ENCODE measurements at places on chromosomes 3 and 15.
A peak's percentile ranks its signal among the peaks of the same experiment; 100 is the strongest.

- DNase-seq = peak; percentile 72
Measured at GRCh38 chr15:48657950-48658591, 12.6 kb upstream of the FBN1 start.

DNA sequence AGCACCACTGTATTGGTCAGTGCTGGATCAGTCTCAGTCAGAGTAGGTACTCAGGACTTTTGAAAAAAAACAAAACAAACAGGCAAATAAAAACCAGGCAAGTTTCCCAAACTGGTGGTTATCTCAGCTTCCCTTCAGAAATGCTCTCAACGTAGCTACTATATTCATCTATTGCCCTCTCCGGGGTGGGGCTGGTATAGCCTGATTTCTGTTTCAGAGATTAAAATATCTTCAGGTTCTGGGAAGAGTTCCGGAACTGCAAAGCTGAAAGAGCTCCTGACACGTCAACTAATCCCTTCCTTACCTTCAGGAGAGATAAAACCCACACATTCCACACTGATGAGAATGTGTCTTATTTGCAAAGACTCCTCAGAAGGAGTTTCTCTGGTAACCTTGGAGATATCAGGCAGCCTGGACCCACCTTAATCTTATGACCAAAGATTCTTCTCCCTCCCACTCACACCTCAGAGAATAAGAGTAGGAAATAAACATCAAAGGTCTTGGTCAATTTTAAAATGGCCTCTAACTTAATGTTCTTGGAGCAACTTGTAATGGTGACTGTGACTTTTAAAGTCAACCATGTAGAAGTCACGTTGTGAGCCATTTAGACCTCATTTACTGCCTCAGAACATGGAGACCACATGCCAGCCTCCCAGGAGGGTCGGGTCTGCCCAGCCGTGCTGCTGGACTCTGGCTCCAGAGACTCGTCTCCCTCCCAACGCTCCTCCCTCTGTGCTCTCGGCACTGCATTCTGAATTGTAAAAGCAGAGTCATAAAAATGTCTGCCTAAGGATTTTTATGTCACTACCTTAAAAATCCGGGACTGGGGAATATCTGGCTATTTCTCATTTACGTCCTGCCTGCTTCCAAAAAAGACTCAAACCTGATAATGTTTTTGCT, 53.8 kb downstream of the CDCP1 start:
- DNase-seq = peak; percentile 51

DNA sequence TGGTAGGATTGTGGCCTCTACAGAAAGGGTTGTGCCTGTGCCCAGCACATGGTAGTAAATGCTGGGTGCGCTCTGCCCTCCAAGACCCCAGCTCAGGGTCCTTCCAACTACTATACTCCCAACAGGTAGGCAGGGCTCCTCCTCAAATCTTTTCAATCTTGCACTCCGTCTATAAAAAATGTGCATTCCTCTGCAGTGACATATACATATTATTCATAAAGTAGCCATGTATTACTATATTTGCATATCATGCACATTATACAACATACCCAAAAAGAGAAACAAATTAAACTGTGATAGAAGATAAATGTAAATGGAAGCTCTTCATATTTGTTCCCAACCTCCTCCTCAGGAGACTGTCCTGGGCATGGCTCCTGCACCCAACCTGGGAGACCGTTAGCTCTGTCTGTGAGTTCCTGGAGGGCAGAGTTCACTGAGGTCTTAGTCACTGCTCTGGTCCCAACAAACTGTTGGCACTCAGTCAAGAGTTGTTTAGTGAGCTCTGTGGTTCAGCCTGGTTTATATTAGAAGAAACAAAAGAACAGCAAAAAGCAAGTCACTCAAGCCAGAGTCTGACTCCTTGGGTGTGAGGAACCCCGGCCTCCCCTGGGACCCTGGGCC, 47.7 kb upstream of the GRIP2 start:
- DNase-seq = no peak

GRCh38 chr3:185176750-185177359, 24.0 kb upstream of the C3orf70 start:
- no peak for DNase-seq

- no peak for DNase-seq
Measured at GRCh38 chr3:188315553-188315952, 161.6 kb downstream of the LPP start.

DNA sequence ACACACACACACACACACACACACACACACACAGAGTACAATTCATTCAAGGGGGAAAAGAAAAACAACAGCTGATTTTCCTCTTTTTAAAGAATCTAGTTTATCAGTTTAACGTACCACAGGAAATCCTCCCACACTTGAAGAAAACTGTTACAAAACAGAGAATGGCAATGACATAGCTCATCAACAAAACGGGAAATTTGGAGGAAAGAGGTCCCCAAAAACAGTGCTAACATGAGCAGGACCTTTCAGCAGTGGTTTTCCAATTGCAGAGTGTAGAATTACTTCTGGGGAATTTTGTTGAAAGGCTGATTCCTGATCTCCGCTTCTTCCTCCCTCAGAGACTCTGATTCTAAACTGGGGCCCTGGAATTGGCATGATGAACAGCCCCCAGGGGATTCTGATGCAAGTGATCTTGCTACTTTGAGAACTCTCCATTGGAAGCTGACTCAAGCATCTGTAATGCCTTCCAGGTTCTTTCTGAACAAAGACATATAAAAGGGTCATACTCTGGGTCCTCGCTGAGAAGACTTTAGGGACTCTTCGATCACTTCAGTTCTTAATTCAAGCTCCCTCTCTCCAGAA, 442.6 kb upstream of the PROK2 start:
- DNase-seq = no peak

GRCh38 chr3:80285388-80285787, 517.6 kb upstream of the ROBO1 start:
- DNase-seq = no peak

GRCh38 chr3:37433758-37434157, 259.4 kb upstream of the LRRFIP2 start:
- DNase-seq = no peak

DNA sequence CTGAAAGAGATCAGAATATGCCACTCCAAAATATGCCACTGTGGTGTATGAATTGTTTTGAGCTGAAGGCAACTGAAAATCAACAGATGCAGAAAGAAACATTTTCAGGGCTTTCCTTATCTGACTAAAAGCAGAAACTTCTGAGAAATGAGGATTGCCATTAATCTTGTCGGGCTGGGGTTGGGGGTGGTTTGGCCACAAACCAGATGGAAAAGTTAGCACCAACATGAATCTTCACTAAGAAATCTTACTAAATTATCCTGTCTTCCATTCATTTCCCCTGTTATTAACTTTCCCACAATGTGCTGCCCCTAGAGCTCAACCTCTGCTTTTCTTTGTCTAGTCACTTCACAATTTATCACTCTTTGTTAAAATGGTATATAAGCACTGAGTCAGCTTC, 229.9 kb upstream of the GADL1 start:
- no peak for DNase-seq

GRCh38 chr3:31832551-31832950, 148.5 kb downstream of the OSBPL10 start:
- no peak for DNase-seq

- peak; percentile 1 for DNase-seq
Measured at GRCh38 chr3:52437326-52438103, 7.4 kb downstream of the SEMA3G start.

GRCh38 chr3:55579496-55579895, 92.4 kb upstream of the WNT5A start:
- no peak for DNase-seq

- no peak for DNase-seq
Measured at GRCh38 chr3:16134173-16134928, 40.1 kb upstream of the GALNT15 start.

DNA sequence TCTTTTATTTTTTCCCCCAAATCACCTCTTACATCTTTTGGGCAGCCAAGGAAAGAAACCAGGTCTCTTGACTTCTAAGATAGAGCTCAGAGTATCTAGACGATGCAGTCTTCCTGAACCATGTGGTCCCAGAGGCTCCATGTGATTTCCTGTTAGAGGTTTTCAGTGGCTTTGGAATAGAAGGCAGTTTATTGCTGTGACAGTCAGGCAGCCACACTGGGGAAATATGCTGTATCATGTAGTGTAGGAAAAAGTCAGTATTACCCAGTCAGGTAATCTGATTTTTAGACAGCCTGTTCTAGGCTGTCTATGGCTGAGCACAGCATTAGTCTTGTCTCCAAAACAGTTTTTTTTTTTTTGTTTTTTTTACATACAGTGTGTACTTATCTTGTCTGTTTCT, 294.3 kb downstream of the THSD4 start:
- DNase-seq = no peak

DNA sequence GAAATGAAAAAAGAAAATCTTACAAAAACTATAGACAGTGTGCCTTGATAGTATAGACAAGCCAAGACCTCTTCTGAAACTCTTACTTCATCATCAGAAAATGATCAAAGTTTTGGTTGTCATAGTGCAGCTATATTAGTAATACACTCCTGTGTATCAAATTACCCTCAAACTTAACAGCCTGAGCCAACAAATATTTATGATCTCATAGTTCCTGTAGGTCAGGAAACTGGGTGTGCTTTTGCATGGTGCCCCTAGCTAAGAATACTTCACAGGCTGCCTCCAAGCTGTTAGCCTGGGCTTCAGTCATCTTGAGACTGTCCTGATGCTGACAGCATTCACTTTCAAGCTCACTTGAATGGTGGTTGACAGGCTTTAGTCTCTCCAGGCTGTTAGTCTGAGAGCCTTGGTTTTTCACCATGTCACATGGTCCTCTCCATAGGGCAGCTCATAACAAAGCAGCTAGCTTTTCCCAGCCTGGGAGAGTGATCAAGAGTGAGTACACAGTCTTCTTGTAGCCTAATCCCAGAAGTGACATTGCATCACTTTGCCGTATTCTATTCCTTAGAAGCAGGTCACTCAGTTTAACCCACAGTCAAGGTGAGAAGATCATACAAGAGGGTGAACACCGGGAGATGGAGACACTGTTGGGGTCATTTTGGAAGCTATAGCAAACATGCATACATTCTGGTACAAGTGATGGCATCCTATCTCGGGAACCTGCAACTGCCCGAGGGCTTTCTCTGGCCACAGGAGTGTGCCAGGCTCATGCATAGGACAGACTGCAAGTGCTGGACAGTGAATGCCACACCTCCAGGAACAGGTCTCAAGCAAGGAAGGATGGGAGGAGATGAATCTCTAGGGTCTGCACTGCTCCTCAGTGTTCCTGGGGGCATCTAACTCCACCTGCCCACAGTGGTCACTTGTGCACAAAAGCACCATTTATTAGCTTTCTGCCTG, 173.4 kb upstream of the CADPS start:
- no peak for DNase-seq

GRCh38 chr3:20516311-20516710, 330.3 kb upstream of the SGO1 start:
- no peak for DNase-seq

DNA sequence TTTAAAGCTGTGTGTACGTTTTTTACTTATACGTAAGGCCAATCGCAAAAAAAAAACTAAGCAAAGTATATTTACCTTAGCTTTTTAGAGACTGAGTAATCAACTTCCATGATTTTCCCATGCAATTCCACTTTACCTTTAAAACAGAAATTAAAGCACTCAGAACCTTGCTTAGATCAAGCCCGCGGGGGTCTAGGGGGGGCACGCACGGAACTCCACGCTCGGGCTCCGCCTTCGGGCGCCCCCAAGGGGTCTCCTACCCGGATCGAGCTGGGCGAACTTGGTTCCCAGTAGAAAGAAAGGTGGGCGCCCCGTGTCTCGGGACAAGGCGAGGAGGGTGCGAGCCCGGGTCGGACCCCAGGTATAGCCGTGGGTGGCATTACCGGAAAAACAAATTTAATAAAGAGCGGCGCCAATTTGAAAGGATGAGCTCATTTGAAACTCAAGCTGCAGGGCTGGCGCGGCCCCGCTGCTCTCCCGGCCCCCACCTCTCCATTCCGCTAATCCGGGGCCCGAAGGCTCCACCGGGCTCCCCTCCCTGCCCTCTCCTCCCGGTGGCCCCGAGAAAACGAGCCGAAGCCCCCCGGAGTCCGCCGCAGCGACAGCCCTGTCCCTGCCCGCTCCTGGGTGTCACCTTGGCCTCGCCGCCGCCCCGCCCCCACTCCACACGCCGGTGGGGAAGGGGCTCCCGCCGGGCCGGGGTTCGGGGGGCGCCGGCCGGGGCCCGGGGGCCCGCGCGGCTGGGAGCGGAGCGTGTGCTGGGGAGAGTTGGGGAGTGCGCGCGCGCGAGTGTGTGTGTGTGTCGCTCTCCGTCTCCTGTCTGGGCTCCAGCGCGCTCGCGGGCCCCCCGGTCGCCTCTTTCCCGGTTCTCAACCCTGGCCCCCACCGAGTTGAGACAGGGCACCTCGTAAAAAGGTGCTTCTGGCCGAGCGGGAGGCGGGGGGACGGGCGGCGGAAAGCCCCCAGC, 1.5 kb downstream of the IGF2BP2 start:
- DNase-seq = peak; percentile 82

DNA sequence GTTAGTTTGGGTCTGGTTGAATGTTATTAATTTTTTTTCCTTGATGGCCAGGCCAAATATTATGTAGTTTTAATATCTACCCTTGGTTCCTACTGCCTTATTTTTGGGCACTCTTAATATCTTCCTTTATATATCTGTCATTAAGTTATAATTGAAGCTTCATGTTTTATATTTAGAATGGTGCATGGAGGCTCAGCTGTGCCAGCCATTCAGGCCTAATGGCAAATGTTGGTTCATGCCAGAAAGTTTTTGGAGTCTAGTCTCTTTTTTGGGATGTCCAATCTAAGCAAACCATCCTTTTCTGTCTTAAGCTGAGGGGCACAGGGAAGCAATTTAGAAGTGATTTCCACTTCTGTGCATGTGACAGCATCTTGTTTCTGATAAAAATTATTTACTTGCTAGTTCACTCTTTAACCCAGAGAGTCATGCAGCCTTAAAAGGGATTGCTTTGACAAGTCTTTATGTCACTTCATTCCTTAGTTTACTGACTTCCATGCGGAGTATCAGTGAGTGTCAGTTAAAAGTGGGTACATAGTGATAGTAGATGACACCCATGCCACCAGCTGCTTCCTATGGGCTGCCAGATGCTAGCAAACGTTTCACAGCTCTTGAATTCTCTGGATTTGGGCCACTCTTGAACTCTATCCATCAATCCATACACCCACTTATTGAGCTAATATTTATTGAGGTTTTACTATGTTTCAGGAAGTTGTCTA, 33.0 kb downstream of the MITF start:
- DNase-seq = no peak

GRCh38 chr3:72331076-72331475, 517.2 kb downstream of the SHQ1 start:
- no peak for DNase-seq

GRCh38 chr15:60375306-60375705, 22.5 kb downstream of the ANXA2 start:
- no peak for DNase-seq

GRCh38 chr3:49869525-49870126, at the start of gene CAMKV:
Gene CAMKV (minus strand): TSS chr3:49869906. CDS start chr3:49862388, 7,518 bp downstream.
- no peak for DNase-seq

- DNase-seq = no peak
Measured at GRCh38 chr3:64650096-64650622, 37.6 kb downstream of the ADAMTS9 start.

GRCh38 chr3:194676471-194676870, 4.5 kb upstream of the LSG1 start:
- DNase-seq = no peak

- no peak for DNase-seq
Measured at GRCh38 chr3:103184772-103185171, 750.0 kb downstream of the ZPLD1 start.

Measured in stomach (tissue), 19 donors.